ENCODE measurements at places on chromosomes 5 and 9.

GRCh38 chr5:91486638-91487037, 103.5 kb upstream of the ARRDC3 start:
- DNase-seq = no peak

- DNase-seq = no peak
Measured at GRCh38 chr5:176740702-176741496, 69.5 kb upstream of the UNC5A start.

- DNase-seq = no peak
Measured at GRCh38 chr9:128828719-128829452, 708 bp downstream of the SPOUT1 start.

GRCh38 chr9:134468358-134468757, 142.1 kb downstream of the RXRA start:
- no peak for DNase-seq

GRCh38 chr5:141529873-141530272, 41.0 kb downstream of the PCDHGC5 start:
- DNase-seq = no peak

DNA sequence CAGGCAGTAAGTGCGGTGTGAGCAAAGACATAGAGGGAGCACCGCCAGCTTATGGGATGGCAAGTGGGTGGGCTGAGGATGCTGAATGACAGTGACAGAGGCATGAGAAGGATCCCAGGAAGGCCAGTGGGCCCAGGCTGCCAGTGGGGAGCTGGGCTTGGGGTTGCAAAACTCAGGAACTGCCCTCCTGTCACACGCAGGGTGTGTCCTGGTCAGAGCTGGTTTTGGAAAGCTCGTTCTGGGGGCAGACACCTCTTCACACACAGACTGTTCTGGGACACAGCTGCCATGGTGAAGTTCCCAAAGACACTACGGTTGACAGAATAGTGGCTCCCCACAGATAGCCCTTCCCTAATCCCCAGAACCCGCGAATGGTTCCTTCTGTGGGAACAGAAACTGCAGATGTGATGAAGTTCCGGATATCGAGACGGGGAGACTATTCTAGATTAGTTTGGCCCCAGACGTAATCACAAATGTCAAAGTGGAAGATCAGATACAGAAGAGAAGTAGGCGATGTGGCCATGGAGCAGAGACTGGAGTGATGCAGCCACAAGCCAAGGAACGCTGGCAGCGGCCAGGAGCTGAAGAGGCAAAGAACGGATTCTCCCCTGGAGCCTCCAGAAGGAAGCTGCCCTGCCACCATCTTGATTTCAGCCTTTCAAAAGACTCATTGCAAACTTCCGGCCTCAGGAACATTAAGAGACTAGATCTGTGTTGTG, 159.0 kb downstream of the COL23A1 start:
- DNase-seq = no peak

- DNase-seq = no peak
Measured at GRCh38 chr9:71025728-71026127, 95.7 kb downstream of the TRPM3 start.

DNA sequence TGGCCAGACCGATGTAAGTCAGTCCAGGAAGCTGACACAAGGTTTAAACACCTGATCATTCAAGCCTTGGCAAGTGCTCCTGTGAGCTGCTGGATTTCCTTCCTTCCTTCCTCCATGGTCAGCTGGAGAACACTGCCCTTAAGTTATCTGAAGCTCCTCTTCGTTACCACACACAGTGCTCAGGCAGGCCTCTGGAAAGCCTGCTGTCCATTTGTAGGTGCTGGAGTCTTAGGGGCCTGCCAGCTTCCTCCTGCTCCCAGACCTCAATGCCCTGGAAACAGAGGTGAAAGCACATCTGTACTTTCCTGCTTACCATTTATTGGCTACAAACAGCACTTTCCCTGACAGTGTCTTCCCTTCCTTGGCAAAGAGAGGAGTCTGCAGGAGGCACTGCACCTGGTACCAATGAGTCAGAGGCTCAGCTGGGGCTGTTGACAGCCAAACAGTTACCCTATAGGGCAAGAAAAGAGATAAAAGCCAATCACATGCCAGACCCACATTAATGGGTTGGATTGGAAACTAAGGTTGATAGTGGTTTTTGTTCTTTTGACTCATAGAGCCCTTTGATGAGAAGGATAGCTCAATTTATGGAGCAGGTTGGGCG, 72.6 kb upstream of the PUM3 start:
- no peak for DNase-seq

- DNase-seq = no peak
Measured at GRCh38 chr5:86439593-86440110, 178.1 kb upstream of the COX7C start.

DNA sequence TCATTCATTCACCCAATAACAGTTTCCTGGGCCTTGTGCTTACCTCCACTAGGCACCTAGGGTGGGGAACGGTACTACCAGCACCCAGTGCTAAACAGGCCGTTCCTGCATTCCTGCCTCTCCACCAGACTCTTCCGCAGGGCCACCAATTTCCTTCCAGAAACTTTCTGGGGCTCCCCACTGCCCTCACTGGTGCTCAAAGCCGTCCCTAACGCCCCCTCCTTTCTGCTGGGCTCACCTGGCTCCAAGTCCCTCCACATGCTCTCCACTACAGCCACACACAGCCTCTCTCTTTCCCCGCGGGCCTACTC, 1.4 kb downstream of the PHF19 start:
- DNase-seq = no peak

- no peak for DNase-seq
Measured at GRCh38 chr5:31156631-31157160, 36.8 kb upstream of the CDH6 start.

GRCh38 chr9:751137-752051, 90.1 kb upstream of the DMRT1 start:
- no peak for DNase-seq

GRCh38 chr5:141338538-141339306, at the start of gene PCDHGA2:
TSS of gene PCDHGA2 (plus strand) at chr5:141338760.
- no peak for DNase-seq

DNA sequence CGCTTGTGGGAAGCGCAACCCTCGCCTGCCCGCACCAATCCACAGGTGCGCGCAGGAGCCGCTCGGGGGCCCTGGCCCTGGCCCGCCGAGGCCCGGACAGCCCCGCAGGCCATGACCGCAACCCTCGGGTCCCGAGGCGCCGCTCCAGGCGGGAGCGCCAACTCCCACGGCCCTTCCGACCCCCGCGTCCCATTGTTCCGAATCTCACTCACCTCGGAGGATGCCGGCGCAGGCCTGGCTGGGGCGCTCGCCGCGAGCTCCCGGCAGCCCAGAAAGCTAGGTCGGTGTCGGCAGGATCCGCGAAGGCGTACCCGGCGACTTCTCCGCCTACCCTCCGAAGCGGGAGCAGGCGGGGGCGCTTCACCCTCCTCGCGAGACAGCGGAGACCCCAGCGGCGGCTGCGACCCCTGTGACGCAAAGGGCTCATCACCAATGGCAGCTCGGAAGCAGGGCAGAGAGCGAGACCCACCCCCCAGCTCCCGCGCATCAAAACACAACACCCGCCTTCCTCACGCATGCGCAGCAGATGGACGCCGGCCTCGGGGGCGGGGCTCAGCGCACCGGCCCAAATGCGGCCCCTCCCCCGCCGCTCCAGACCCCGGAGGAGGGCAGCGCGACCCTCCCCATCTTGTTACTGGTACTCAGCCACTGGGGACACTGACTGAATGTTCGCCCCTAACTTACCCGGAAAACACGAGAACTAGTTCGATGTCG, 1.4 kb upstream of the SMIM27 start:
- peak; percentile 84 for DNase-seq

DNA sequence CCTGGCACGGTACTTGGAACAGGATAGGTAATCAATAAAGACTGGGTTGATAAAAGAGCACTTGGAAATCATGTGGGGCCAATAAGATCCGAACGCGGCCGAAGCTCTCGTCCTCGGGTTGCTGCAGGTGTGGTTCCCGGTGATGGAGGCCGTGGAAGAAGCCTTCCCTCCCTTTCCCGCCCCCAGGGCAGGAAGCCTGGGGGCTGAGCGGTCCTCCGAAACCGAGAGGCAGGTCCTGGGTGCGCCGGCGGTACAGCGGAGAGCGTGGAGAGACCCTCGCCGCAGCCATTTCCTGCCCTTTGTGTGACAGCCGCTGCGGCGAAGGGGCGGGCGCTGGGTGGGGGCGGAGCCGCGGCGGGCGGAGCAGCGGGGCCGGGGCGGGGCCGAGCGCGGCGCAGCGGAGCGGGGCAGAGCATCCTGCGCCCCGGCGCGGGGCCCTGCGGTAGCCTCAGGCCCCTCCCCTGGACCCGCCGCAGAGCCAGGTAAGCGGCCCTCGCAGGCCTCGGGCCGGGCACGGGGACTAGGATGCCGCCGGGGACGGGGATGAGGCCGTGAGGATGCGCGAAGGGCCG, at the start of gene CYFIP2:
Gene CYFIP2 (plus strand): TSS at position 410 of the 572 bp plus-strand sequence. CDS start 19,239 bp downstream, outside the sequence.
- peak; percentile 72 for DNase-seq

All from stimulated activated CD4-positive, alpha-beta T cell treated with anti-CD3 and anti-CD28 coated beads, Interleukin-1b, Interleukin-23, amount 100 ng/mL, for 1 hour (primary cell).